ENCODE measurements at places on chromosomes 6 and 20. TPM values are rescaled to one million over a fixed set of nuclear protein-coding genes. Genes with fewer than 3 reads are reported as not detected.
A peak's percentile ranks its signal among the peaks of the same experiment; 100 is the strongest.

RIPPLY2 gene
- 0.21 TPM for total RNA-seq

MATN4 gene
- total RNA-seq, result not detected

OR2B6 gene
- total RNA-seq, result not detected

PRND gene
- not detected for total RNA-seq

ZNF311 gene
- total RNA-seq, result 0.84 TPM

- no peaks in the 10 kb centered on the region for H3K27me3 ChIP-seq
- DNase-seq, result no peak
- no peaks in the 10 kb centered on the region for H3K4me1 ChIP-seq
- H3K27ac ChIP-seq, result no peak overlapping the region
- H3K4me3 ChIP-seq, result no peak overlapping the region
Measured at GRCh38 chr6:23654745-23655144, 471.3 kb upstream of the NRSN1 start.

SLC22A3 gene
- 76.8 TPM for total RNA-seq

GRCh38 chr6:156883497-156884252 lies 106.5 kb downstream of the ARID1B start:
- no peaks in the 10 kb centered on the region for H3K36me3 ChIP-seq
- H3K27me3 ChIP-seq, result no peaks in the 10 kb centered on the region

RSPO3 gene
- total RNA-seq, result 22.7 TPM

- H3K4me3 ChIP-seq, result no peak overlapping the region
- H3K36me3 ChIP-seq, result no peaks in the 10 kb centered on the region
- H3K27ac ChIP-seq, result peak overlapping the region; percentile 56
Measured at GRCh38 chr20:48716086-48716485, 111.7 kb downstream of the PREX1 start.

GRCh38 chr6:139303185-139303584 lies 11.4 kb upstream of the TXLNB start:
- no peak overlapping the region for H3K27ac ChIP-seq
- no peak overlapping the region for H3K4me3 ChIP-seq
- DNase-seq, result no peak

NKAPL gene
- 4.2 TPM for total RNA-seq

DNA sequence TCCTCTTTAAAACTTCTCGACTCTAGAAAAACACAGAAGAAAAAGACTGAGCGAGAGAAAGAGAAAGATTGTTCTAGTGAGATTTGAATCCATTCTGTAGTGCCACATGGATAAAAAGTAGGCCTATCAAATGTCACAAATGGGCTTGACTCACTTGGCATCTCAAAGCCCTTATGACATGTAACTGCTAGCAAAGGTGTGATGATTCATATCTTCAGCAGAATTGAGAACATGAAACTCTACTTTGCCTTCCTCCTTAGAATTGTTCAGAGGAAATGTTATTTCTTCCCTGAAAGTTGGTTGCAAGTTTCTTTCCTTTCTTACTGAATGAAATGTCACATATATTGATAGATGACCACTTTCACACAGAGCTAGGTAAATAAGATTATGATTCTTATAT lies 40.4 kb upstream of the DUSP22 start:
- no peaks in the 10 kb centered on the region for H3K36me3 ChIP-seq
- no peaks in the 10 kb centered on the region for H3K4me1 ChIP-seq
- no peak overlapping the region for H3K27ac ChIP-seq
- DNase-seq, result no peak

CDSN gene
- total RNA-seq, result not detected

DNA sequence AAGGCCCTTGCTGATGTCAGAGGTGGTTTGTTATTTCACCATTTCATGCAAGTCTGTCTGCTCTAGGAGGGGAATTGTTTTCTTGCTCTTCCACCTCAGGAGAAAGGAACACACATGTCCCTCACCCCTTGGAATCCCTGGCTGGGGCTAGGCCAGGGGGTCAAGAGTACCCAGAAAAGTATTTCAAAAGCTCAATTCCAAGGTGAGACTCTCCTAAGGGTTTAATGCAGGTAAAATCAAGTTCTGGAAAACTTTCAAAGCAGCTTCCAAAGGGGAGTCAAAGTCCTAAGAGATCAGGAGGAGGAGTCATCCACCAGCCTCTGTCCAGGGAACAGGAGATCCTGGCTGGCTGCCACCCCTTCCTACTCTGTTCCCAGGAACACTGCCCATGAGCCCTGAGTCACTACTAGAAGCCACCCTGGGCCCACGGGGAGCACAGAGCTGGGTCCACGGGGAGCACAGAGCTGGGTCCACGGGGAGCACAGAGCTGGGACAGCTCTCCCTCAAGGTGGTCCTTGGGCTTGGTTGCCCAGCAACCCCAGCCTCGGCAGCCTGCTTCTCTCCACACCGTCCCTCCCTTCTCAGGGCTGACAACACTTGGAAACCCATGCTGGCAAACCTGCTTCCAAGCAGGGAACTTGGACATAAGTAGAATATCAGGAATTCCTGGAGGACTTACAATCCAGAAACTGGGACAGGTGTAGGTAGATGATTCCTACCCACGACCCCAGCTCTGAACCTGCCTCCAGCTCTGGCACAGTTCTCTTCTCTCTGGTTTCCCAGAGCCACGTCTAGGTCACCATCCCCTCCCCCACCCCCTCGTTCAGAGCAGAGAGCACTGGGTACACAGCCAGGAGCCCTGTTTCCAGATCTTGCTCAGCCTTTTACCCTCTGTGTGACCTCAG lies 35.3 kb upstream of the CDKN1A start:
- no peak overlapping the region for H3K4me3 ChIP-seq
- H3K36me3 ChIP-seq, result no peaks in the 10 kb centered on the region
- H3K27me3 ChIP-seq, result no peaks in the 10 kb centered on the region
- H3K27ac ChIP-seq, result no peak overlapping the region

GRCh38 chr6:157314705-157315321 lies 8.5 kb downstream of the TMEM242 start:
- no peak overlapping the region for H3K27ac ChIP-seq
- no peaks in the 10 kb centered on the region for H3K36me3 ChIP-seq
- peak; percentile 40 for DNase-seq
- peaks cover 12% of the 10 kb centered on the region for H3K4me1 ChIP-seq
- no peaks in the 10 kb centered on the region for H3K27me3 ChIP-seq

FANCE gene
- total RNA-seq, result 8.7 TPM

GRCh38 chr6:138545621-138545980 lies 46.3 kb upstream of the NHSL1 start:
- no peaks in the 10 kb centered on the region for H3K27me3 ChIP-seq
- no peaks in the 10 kb centered on the region for H3K36me3 ChIP-seq
- H3K4me1 ChIP-seq, result peaks cover 2% of the 10 kb centered on the region
- peak; percentile 26 for DNase-seq
- H3K27ac ChIP-seq, result peak overlapping the region; percentile 73

SLC12A5 gene
- total RNA-seq, result not detected

EFCAB8 gene
- 0.87 TPM for total RNA-seq

BTNL2 gene
- total RNA-seq, result not detected

DNA sequence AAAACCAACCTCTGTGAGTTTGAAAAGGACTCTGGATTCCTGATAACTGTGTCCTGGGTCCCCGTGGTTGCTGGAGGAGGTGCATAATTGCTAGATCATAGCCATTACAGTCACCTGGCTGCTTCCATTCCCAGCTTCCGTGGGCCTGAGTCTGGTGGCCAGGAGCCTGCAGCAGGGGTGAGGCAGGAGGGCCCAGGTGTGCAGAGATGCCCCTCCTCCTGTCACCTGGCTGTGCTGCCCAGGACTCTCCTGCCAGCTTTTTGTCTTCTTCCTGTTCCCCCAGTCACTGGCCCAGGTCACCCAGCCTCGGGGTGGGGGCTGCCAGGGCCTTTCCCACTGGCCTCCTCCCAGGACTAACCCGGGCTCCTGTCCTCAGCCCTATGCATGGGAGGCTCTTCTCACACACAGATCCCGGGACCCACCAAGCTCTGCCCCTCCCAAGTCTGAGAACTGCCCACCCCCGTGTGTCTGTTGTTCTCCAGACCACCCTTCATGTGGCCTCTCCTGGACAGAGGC lies 30.0 kb downstream of the RAET1L start:
- DNase-seq, result no peak
- H3K36me3 ChIP-seq, result no peaks in the 10 kb centered on the region
- H3K27ac ChIP-seq, result no peak overlapping the region
- peaks cover 94% of the 10 kb centered on the region for H3K27me3 ChIP-seq
- peaks cover 14% of the 10 kb centered on the region for H3K4me1 ChIP-seq

DNA sequence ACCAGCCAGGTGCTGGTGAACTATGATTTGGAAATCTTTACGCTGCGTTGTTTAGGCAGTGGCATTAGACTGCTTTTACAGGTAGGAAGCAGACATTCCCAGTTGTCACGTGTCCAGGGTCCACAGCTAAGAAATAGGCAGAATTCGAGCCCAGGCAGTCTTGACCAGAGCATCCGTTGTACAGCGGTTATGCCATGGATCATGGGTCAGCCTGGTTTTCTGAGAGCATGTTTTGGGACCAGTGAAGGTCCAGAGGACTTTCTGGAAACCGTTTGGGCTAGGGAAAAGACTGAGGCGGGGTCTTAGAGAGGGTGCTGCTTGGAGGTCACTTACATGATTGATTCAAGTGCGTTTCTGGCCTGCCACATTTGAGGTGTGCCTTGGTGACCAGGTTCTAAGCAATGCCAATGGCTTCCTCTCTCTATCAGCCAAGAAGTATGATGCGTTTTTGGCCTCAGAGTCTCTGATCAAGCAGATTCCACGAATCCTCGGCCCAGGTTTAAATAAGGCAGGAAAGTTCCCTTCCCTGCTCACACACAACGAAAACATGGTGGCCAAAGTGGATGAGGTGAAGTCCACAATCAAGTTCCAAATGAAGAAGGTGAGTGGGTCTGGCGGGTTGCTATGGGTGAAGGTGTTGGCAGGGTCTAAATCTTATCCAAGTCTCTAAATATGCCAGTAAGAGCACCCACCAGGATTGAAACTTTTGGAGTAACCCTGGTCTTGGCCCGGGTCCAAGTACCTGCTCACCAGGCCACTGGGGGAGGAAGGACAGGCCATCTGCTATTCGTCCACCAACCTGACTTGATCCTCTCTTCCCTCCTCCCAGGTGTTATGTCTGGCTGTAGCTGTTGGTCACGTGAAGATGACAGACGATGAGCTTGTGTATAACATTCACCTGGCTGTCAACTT lies 1.8 kb downstream of the RPL10A start:
- H3K4me1 ChIP-seq, result peaks cover 38% of the 10 kb centered on the region
- peak overlapping the region; percentile 86 for H3K27ac ChIP-seq
- peak overlapping the region; percentile 90 for H3K4me3 ChIP-seq
- H3K36me3 ChIP-seq, result peaks cover 69% of the 10 kb centered on the region

GMPR gene
- total RNA-seq, result 14.0 TPM

DNA sequence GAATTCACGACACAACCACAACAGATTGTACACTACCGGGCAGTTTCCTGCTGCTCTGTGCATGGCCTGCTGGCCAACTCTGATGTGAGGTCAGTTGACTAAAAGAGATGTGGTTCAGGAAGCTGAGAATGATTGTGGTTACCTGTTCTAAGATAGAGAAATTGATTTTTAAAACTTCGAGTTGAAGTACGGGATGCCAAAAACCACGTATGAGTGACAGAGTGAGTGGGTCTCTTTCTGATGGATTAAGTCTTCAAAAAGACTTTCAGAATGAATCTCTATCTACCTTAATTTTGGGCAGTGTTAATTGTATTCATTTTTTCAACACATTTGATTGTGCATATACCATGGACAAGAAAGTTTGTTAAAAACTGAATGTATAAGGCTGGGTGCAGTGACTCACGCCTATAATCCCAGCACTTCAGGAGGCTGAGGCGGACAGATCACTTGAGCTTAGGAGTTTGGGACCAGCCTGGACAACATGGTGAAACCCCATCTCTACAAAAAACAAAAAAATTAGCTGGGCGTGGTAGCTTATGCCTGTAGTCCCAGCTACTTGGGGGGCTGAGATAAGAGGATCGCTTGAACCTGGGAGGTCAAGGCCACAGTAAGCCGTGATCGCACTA lies 121.2 kb downstream of the SGK1 start:
- no peak for DNase-seq
- no peak overlapping the region for H3K4me3 ChIP-seq
- no peaks in the 10 kb centered on the region for H3K36me3 ChIP-seq
- H3K27me3 ChIP-seq, result no peaks in the 10 kb centered on the region
- H3K4me1 ChIP-seq, result peaks cover 14% of the 10 kb centered on the region

RFX6 gene
- total RNA-seq, result not detected

LRRN4 gene
- not detected for total RNA-seq

GRCh38 chr20:8271727-8272126 lies 139.7 kb downstream of the PLCB1 start:
- no peaks in the 10 kb centered on the region for H3K36me3 ChIP-seq
- no peaks in the 10 kb centered on the region for H3K27me3 ChIP-seq
- H3K4me1 ChIP-seq, result no peaks in the 10 kb centered on the region
- no peak overlapping the region for H3K4me3 ChIP-seq
- DNase-seq, result no peak

DNA sequence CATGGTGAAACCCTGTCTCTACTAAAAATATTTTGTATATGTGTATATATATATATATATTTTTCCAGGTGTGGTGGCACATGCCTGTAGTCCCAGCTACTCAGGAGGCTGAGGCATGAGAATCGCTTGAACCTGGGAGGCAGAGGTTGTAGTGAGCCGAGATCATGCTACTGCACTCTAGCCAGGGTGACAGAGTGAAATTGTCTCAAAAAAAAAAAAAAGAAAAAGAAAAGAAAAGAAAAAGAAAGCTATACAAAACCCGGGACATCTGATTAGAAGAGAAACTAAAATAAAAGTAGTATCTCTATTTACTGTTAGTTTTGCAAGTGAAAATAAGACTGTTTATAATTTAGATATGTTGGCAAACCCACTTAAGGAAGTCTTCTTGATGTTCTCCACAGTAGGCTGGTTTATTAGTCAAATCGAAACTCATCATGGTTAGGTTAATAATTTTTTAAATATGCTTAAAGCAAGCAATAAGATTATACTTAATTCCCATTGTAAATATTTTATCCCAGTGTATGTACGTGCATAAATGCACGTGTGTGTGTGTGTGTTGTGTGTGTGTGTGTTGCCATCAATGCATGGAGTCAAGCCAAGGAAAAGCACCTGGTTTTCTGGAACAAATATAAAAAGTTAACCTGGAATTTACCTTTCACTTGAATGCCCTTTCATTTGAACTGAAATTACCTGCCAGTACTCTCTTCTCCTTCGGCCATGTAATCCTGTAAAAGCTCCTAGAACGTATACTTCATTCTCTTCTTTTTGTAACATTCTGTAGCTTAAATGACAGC lies 7.1 kb downstream of the VNN2 start:
- DNase-seq, result no peak
- H3K4me3 ChIP-seq, result no peak overlapping the region

FBXO5 gene
- total RNA-seq, result 3.9 TPM

DNA sequence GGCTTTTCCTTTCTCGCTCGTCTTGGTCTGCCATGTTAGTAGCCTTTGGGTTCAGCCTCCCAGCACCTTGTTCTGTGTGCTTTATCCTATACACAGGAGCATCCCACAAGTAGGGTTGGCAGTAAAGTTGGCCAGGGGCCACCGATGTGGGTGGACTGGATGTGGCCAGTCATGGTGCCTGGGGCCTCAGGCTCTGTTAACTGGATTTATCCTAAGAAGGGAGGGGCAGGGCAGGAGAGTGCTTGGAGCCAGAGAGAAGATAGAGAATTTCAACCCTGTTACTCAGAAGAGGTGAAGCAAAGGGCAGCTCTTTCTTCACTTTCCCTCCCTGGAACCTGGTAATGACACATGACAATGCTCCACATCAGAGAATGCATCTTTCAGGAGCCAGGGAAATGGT lies 14.1 kb upstream of the SIRPB2 start:
- no peak overlapping the region for H3K4me3 ChIP-seq
- H3K27me3 ChIP-seq, result no peaks in the 10 kb centered on the region
- no peak overlapping the region for H3K27ac ChIP-seq
- no peaks in the 10 kb centered on the region for H3K36me3 ChIP-seq

FAM217A gene
- not detected for total RNA-seq

GRCh38 chr6:169159331-169159730 lies 94.3 kb downstream of the THBS2 start:
- H3K27me3 ChIP-seq, result no peaks in the 10 kb centered on the region
- no peak overlapping the region for H3K27ac ChIP-seq
- H3K4me1 ChIP-seq, result peaks cover 10% of the 10 kb centered on the region
- H3K36me3 ChIP-seq, result no peaks in the 10 kb centered on the region
- H3K4me3 ChIP-seq, result no peak overlapping the region
- DNase-seq, result no peak

Measured in tibial nerve (tissue), 4 donors.